ENCODE measurements at places on chromosomes 1 and 21.

DNA sequence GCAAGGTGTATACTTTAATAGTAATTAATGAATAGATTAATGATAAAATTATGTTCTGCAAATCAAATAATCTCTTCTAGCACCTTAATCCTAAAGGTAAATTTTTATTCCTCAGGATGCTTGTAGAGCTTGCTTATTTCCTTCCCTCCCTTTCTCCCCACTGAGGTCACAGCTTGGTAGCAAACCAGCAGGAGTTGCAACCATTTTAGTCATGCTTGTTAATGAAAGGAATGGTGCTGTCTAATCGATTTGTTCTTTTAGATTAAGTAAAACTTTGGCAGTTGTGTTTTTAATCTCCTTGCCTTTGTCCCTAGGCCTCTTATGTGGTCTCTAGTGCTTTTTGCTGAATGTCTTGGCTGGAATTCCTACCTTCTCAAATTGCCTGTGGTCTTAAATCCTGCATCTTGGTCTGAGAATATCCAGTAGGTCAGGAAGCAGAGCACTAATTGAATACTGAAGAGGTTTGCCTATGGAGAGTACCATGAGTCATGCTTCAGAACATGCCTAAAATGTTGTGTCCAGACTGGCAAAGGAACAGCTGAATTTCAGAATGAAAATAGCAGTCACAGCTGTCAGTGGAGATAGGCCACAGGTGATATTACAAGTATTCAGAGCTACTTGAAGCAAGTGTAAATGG lies 36.3 kb upstream of the RWDD3 start:
- DNase-seq: no peak

GRCh38 chr1:155064832-155065429 lies 1.4 kb downstream of the EFNA4 start:
- no peak for DNase-seq

GRCh38 chr1:181488866-181489265 lies 5.5 kb downstream of the CACNA1E start:
- no peak for DNase-seq

DNA sequence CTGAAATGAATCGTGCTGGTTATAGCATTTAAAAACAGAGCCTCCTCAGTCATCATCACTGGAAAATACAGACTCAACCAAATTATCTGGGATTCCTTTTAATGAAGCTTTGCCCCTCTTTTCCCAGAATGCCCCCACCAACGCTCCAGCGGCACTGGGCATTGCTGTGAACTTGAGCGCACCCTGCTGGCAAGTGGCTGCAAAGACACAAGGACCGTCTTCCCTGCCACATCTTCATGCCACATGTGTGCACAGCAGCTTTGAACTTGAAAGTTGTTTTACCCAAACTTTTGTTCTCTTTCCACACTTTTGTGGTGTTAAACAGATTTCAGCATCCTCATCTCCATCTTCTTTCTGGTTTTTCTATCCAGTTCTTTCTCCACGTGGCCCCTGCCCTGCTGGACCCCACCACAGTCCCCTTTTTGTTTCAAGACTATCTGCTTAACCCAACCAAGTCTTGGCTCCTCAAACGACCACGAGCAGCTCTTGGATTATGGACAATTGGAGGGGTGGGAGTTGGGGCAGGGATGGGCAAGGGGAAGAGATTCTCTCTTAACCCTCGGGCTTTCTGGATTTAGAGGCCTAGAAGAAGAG lies 12.8 kb upstream of the LMX1A start:
- peak; percentile 52 for DNase-seq

DNA sequence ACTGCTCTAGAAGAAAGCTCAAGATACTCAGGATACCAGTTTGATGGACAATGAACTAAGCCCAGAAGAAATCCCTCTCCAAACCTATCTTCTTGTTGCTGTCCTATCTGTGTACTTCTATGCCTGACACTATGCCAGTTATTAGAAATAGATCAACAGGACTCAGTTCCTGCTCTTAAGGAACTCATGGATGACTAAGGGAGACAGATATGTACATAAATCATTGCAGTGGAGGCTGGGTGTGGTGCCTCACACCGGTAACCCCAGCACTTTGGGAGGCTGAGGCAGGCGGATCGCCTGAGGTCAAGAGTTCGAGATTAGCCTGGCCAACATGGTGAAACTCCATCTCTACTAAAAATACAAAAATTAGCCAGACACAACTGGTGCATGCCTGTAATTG lies 42.4 kb upstream of the AK4 start:
- no peak for DNase-seq

- no peak for DNase-seq
Observed at GRCh38 chr1:89001510-89001909, 9.1 kb upstream of the KYAT3 start.

GRCh38 chr1:24536391-24536840 lies 19.5 kb upstream of the NCMAP start:
- DNase-seq: peak; percentile 77

- peak; percentile 72 for DNase-seq
Observed at GRCh38 chr1:198734323-198735008, 95.6 kb downstream of the PTPRC start.

GRCh38 chr1:106366627-106367319 lies 689.7 kb upstream of the PRMT6 start:
- no peak for DNase-seq

DNA sequence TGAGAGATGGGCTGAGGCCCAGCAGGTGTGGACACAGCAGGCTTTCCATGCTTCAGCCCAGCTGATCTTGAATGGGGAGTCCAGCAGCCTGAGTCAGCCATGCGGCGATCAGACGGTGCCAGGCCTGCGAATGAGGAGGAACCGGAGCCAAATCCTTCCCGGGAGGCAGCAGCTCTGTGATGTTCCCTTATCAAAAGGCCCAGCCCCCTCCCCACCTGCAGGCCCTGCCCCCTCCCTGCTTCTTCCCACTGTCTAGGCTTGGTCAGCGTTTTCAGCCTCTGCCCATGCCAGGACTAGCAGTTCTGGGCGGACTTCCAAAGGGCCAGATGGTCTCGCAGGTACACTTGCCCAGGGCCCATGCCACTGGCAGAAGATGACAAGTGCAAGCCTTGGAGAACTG lies 253.8 kb downstream of the KAZN start:
- no peak for DNase-seq

DNA sequence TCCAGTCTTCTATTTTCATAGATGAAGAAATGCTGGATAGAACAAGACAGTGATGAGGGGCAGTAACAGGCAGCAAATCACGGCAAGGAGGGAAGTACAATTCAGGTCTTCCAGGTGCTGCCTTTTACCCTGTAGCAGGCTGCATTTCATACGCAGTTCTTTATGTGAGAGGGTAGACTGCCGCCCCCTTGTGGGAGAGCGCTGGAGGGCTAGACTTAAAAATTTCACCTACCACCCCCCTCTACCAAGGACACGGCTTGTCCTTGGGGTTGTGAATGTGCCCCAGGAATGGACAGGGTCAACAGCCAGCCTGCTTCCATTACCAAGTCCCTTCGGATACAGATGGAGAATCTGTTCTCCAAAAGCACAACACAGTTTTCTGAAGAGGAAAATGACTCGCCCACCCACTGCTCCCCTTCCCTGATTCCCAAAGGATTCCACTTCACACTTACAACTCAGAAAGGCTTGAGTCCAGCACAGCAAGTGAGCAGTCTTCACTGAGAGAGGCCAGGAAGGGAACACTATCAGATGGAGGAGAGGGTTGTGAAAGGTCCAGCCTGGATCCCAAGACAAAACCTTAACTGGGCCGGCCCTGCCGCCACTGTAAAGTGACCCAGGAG lies 7.4 kb downstream of the WDR77 start:
- DNase-seq: peak; percentile 45

GRCh38 chr1:235712812-235713211 lies 63.2 kb upstream of the GNG4 start:
- DNase-seq: no peak

DNA sequence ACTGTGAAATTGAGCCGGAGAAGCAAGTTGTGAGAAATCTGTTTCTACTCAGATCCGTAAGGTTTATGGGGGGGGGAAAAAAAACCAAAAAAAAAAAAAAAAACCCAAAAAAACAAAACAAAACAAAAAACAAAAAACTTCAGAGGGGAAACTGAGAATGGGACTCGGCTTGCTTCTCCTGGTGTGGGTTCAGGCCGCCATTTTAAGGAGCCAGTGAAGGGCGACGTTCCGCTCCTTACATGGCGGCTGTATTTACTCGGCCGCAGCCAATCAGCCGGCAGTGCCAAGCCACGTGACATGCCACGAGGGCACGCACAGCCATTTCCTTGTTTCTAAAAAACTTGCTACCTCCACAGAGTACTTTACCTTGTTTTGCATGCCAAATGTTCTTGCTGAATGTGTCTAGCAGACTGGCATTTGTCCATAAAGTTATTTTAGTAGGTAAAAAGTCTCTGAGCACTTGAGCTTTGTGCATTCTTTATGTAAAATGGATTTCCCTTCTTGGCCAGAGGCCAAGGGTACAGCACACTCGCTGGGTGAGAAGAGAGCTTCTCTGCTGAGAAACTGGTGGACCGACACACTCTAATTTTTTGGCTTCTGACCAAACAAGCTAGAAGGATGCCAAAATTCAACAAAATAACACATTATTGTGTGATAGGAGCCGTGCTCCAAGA lies 101.8 kb downstream of the NFIA start:
- no peak for DNase-seq

DNA sequence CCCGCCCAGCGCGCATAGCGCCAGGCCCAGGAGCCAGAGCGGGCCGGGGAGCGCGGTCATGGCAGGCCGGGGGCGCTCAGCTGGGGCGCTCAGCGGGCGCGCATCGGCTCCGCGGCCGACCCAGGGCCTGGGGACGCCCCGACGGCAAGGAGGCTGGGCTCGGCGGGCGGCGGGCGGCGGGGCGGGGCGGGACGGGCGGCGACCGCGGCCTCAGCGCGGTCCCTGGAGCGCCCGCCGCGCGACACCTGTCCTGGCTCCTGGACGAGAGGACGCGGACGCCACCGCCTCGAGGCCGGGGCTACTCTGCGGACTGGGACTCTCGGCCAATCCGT lies 273 bp downstream of the BMP8B start:
- DNase-seq: no peak

- no peak for DNase-seq
Observed at GRCh38 chr1:116580446-116581322, 9.9 kb upstream of the CD58 start.

GRCh38 chr1:206012086-206012859 lies 9.1 kb upstream of the RAB7B start:
- peak; percentile 20 for DNase-seq

DNA sequence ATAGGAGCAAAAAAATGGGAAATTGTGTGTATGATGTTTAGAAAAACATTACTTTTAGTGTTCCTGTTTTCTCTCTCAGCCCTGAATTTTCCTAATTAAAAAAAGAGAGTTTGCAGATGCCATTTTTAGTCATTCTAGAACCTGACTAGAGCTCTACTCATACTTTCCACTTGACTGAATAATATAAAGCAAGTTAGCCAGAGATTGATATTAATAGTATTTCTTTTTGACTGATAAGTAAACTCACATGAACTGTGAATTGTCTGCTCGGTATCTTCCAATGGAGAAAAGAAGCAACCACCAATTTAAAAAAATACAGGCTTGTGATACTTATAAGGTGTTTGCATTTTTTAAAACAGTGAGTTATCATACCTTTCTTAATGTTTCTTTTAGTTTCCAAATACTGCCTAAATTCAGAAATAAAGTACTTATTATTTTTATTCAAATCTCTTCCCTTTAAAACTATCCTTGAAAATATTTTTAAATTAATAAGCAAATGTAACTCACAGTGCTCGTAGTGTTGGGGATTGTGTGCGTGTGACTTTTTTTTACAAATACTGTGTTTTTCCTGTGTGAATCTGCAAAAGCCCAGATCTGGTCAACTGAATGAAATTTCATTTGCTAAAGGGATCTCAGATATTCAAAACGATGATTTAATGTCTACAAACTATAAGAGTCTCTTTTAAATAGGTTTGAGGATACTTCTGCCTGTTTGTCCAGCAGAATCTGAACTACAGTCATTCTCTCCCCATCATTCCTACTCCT lies 9.8 kb downstream of the RAP1A start:
- DNase-seq: peak; percentile 51

DNA sequence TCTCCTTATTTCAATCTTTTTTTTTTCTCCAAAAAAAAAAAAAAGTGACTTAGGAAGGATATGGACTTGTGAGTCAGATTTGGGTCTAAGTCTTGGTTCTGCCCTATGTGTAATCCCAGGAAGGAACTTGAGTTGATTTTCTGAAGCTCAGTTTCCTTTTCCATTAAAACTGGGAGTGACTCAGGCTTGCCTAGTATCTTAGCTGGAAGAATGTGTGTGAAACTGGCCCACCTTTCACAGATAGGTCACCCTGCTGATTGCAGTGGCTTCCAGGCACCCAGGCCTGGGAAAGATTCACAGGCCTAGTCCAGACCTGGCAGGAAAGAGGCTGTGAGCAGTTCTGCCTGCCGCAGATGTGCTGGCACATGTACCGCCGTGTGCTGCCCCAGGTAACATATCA lies 218.3 kb upstream of the HOOK1 start:
- DNase-seq: no peak

- peak; percentile 14 for DNase-seq
Observed at GRCh38 chr1:84892705-84893618, at the start of gene LPAR3. Gene LPAR3, minus strand, starts transcription at chr1:84893206. Its CDS starts 27,086 bp downstream, at chr1:84866120.

GRCh38 chr1:156006666-156007376 lies 13.9 kb downstream of the SSR2 start:
- DNase-seq: no peak

GRCh38 chr1:46394108-46394871 lies at the start of gene FAAH:
Gene FAAH, plus strand, starts transcription at chr1:46394317. Its CDS starts 32 bp downstream, at chr1:46394349.
- no peak for DNase-seq

DNA sequence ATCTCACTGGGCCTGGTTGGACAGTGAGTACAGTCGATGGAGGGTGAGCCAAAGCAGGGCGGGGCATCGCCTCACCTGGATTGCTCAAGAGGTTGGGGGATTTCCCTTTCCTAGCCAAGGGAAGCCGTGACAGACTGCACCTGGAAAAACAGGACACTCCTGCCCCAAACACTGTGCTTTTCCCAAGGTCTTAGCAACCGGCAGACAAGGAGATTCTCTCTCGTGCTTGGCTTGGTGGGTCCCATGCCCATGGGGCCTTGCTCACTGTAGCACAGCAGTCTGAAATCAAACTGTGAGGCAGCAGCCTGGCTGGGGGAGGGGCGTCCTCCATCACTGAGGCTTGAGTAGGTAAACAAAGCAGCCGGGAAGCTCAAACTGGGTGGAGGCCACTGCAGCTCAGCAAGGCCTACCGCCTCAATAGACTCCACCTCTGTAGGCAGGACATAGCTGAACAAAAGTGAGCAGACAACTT lies 11.3 kb downstream of the C1orf105 start:
- DNase-seq: no peak

- DNase-seq: no peak
Observed at GRCh38 chr1:236686815-236687160, 489 bp downstream of the ACTN2 start.
